GM03348 (cell line): ENCODE measurements at places on chromosomes 2 and 18.

DNA sequence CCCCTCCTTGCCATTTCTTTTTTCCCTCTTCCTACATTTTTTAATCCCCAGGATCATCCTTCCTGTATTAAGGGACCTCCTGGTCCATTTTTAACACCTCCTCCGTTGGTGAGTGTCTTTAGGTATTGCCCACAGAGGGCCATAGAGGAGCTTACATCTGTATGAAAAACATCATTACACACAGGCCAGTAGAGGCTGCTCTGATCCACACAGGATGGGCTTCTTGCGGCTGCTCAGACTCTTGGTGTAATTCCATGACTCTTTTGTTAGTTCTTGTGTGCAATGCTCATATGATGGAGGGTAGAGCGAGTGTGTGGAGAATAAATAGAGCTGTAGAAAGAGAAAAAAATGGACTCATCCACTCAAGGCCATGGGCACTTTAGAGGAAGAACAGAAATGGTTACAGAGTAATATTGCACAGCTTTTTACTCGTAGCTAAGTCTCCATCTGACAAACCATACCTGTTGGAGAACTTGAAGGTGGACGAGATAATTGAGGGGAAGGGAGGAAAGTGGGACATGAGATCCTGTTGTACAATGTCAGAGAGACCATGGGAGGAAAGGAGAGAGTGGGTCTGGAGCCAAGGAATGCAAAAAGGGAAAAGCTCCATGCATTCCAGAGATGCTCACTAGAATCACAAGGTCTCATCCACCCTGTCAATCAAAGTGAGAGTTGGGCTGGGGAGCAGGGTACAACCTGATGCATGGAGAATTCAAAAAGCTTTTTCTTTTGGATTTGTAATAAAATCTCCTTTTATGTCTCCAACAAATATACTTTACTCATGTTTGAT lies 129.7 kb upstream of the TNP1 start:
- no peak for DNase-seq

- DNase-seq, result no peak
Measured at GRCh38 chr2:38130876-38131275, 54.9 kb upstream of the CYP1B1 start.

- DNase-seq, result peak; percentile 89
Measured at GRCh38 chr2:66574701-66575624, 140.0 kb downstream of the MEIS1 start.

DNA sequence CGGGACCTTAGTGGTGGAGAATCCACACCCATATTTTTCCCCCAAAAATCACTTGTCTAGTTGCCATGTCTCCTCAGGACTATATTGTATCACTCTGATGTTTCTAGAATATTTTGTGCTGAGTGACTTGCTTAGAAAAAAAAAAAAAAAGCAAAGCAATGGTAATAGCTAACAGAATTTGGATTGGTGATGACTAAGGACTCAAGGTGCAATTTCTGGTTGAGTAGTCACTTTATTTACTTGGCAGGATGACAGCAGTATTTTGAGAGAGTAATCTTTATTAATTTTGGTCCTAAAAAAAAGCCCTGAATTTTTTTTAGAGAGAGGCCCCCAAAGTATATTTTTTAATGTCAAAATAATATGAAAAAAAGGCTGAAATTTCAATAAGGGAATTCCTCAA lies 32.8 kb upstream of the MYO3B start:
- DNase-seq, result no peak

- no peak for DNase-seq
Measured at GRCh38 chr2:217481577-217481976, 521.2 kb downstream of the TNS1 start.

- peak; percentile 81 for DNase-seq
Measured at GRCh38 chr18:13159579-13159978, 59.0 kb upstream of the LDLRAD4 start.

GRCh38 chr2:217101972-217102371 lies 242.1 kb upstream of the TNP1 start:
- no peak for DNase-seq

GRCh38 chr18:76565238-76566173 lies 70.5 kb upstream of the ZNF516 start:
- DNase-seq, result peak; percentile 93

- peak; percentile 35 for DNase-seq
Measured at GRCh38 chr2:79876430-79876829, 363.6 kb downstream of the CTNNA2 start.

DNA sequence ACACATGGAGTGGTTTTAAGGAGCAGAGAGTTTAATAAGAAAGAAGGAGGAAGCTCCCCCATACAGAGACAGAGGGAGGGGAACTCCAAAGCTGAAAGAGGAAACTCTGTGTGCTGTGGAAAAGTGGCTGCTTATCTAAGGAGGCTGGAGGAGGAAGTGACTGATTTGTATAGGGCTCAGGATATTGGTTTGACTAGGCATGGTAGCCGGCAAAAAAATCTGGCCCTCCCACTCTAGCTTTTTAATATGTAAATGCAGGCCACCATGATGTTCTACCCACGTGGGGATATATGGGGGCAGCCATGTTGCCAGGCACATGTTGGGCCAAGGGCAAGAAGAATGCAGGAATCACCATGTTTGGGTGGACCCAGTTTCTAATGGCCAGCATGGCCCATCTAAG lies 64.3 kb downstream of the HNMT start:
- DNase-seq, result no peak

- no peak for DNase-seq
Measured at GRCh38 chr2:191500884-191501560, 176.9 kb upstream of the NABP1 start.

DNA sequence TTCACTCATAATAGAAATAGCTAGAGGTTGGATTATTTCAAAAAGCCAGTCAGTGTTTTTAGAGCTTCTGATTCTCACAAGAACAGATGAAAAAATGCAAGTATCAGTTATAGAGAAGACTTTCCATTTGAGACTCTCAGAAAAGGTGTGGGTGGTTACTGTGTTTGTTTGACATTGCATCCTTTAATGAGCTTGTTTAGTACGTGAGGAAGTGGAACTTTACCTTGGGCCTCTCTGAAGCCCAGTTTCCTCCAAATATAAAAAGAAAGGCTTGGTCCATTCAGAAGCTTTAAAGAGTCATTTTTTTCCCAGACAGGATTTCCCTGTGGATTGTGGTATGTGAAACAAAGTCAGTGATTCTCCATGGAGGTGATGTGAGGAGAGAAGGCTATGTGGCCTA lies 89.9 kb upstream of the RANBP2 start:
- no peak for DNase-seq

DNA sequence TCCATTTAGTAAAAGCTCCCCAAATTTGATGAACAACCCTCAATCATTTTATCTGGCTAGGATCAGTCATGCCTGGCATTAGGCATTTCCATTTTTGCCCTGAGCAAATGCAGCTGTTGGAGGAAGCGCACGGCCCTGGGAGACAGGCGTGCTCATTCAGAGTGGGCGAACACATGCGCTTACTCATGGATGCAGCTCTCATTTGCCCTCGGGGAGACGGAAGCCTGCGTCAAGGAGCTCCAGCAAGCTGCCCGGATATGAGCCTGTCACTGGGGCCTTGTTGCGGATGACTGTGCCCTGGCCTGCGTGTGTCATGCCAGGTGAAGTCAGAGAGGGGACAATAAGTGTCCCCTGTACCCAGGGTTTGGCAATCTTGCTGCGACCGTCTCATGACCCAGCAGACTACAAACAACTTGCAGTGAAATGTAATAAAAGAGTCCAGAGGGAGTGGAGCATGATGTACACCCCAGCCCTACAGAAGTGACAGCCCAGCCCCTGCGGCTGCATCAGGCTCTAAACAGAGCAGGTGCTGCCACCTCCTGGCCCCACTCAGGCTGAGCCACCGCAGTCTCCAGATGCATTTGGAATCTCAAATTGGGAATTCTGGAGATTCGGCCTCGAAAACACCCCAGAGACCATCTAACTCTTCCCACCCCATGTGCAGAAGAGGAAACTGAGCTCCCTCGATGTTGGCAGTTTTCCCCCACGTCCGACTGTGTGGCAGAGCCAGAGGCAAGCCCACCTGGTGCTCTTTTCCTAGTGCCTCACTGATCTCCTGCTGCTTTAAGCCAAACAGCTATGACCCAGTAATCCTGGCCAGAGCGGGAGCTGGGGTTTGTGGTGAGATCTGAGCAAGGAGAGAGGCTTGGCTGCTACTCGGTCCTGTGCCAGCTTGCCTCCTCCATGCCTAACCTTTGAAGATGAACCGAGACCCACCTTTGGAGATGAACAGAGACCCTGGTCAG lies 105.0 kb upstream of the ALK start:
- DNase-seq, result peak; percentile 78

DNA sequence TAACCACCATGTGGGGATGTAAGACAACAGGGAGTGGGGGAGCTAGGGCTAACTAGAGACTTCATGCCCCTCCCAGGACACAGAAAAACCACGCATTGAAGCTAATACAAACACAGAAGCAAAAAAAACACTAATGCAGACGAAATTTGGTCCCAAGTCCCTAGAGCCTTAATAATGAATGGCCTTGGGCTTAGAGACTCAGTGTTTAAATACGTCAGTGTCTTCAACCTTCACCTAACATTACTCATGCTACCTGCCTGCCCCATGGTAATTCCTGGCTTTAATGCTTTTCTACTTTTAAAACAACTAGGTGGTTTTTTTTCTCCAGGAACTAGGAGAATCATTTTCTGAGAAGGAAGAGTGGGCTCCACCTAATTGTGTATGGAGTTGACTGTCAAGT lies 64.1 kb upstream of the ITSN2 start:
- no peak for DNase-seq

DNA sequence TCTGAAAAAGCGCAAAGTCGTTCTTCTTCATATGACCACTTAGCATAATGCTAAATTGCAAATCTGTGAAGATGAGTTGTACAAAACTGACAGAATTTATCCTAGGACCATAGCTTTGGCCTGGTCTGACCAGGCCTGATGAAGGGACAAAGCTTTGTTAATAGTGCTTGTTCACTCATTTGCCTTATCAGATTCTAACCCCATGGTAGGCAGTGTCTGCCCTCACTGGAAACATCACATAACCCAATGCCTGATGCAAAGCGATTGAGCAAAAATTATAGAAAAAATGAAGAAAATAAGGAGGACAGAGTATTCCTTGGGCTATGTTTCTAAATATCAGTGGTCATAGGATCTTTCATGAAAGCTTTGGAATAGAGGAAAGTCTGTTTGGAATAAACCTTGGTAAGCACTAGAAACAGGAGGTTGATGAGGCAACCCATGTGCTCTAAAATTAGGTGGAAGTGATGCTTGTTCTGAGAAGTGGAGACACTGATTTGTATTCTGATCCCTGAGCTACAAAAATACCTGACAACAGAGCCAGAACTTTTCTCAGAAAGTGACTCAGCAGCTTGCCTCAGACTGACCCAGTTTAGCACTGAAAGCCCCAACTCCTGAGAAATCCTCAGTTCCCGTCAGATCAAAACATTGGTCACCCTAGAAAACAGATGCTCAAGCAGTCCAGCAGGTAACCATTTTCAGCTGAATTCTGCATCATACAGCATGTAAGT lies 131.4 kb upstream of the MAPRE2 start:
- DNase-seq, result no peak

DNA sequence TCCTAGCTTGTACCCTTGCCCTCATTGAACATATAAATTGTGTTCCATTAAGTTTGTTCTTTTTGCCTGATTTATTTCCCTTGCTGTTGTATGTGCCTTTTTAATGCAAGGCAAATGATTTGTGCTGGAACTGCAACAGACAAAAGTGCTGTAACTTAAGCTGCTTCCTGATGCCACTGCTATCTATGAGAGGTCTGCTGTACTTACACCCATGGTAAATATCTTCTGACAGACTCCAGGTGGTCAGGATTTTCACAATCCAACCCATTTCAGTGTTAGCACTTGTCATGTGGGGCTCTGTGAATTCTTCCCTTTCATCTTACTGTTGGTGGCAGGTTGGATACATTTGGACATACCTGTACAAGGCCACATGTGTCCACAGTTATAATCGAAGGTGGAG lies 63.5 kb downstream of the ARHGAP15 start:
- no peak for DNase-seq

- no peak for DNase-seq
Measured at GRCh38 chr2:117536139-117536538, 278.4 kb upstream of the DDX18 start.

DNA sequence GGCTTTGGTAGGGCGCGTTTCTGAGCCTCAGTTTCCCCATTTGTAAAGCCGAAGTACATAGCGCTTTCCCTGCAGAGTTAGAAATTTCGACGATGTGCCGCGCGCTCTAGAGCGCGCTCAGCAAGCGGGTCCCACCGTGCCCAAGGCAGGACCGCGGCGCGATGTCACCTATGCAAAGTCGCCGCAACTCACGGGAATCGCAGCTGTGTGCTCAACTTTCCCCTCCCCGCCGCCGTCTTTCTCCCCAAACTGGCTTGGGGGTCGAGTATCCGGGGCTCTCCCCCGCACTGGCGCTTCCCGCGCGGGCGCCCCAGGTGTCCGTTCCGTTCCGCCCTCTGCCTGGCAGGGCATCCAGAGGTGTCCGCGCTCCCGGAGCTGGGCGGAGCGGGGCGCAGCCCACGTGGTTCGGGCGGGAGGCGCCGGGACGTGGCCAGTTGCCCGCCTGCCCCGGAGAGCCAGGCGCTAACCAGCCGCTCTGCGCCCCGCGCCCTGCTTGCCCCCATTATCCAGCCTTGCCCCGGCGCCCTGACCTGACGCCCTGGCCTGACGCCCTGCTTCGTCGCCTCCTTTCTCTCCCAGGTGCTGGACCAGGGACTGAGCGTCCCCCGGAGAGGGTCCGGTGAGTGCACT lies at the start of gene MLPH:
MLPH (plus strand) TSS at position 433 of the 630 bp plus-strand sequence. CDS start 6,176 bp downstream, outside the sequence.
- DNase-seq, result peak; percentile 82

GRCh38 chr2:43185146-43185545 lies 41.3 kb downstream of the ZFP36L2 start:
- DNase-seq, result no peak

GRCh38 chr2:111626037-111626864 lies 257.7 kb downstream of the ANAPC1 start:
- DNase-seq, result no peak

GRCh38 chr2:176076796-176077195 lies 7.0 kb downstream of the EVX2 start:
- DNase-seq, result no peak

GRCh38 chr18:62164855-62165487 lies 21.9 kb downstream of the PIGN start:
- DNase-seq, result no peak

DNA sequence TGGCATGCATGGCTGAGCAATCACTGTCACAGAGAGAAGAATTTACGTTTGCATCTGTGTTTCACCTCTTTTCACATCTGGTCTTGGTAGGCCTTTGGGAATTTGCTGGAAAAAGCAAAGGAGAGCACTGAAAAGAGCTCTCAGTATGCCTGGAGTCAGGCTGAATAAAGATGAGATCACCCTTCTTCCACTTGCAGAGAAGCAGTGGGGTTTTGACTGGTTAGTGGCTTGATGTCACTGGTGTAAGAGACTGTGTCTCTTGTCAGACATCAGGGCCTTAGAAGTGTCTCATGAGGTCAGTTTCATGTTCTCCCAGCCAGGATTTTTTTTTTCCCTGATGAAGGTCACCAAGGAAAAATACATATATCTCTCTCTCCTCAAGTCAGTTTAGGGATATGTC lies 353.8 kb downstream of the INSIG2 start:
- DNase-seq, result no peak

DNA sequence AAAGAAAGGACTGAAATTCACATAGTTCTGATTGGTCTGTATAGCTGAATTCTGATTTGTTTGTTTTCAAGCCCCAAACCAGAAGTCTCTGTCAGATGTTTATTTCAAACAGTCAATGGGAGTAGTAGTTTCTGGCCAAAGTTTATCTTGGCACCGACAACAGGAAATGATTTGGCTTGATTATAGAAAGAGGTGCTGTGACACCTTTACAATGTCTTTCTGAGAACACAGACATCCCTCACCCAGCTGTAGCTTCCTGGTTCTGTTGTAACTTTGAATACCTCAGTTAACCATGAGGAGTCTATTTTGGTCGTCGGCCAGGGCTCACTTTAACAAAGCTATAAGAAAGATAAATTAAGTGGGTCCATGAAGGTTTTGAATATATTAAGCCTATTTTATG lies 545.0 kb upstream of the ZNF804A start:
- no peak for DNase-seq

GRCh38 chr2:233331536-233331935 lies 22.8 kb upstream of the DGKD start:
- DNase-seq, result no peak
